ENCODE measurements at places on chromosomes 7 and 10.

- DNase-seq, result peak; percentile 49
Observed at GRCh38 chr7:130758429-130759056, 24.5 kb upstream of the KLF14 start.

GRCh38 chr10:5570007-5570655, 45.4 kb downstream of the CALML3 start:
- no peak for DNase-seq

DNA sequence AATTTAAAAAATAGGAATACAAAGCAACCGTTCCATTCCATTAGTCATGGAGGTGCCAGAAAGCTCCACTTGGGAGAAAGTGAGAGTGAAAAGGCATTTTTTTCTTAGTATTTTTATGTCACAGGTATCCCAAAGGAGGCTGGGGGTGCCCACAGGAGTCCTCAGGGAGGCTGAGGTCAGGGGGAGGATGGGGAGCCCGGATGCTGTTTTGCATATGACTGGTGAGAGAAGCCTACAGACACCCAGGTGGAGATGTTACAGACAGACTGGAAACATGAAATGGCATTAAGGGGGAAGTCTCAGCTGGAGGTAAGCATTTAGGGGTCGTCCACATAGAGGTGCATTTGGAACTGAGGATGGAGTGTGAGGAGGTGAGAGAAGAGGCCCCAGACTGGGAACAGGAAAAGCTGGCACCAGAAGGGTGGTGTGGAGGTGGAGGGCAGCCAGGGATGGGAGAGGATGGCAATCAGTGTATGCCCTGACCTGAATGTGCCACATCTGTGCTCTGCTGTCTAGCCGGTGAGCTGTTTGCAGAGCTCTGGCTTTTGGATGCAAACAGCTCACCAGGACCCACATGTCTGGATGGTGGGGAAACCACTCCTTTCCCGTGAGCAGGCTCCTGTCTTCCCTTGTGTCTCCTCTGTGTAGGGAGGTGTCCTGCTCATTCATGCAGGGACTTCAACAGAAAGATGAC, 101.1 kb downstream of the RAMP3 start:
- no peak for DNase-seq

DNA sequence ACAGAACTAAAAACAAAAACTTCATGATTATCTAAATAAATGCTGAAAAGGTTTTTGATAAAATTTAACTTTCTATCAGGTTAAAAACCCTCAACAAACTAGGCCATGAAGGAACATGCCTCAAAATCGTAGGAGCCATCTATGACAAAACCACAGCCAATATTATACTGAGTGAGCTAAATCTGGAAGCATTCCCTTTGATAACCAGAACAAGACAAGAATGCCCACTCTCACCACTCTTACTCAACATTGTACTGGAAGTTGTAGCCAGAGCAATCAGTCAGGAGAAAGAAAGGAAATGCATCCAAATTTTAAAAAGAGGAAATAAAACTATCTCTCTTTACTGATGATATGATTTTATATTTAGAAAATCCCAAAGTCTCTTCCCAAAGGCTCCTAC, 228.7 kb downstream of the CHRM2 start:
- no peak for DNase-seq

- DNase-seq, result peak; percentile 6
Observed at GRCh38 chr10:64733980-64734379, 1212.8 kb downstream of the REEP3 start.

- no peak for DNase-seq
Observed at GRCh38 chr7:156224833-156225225, 412.6 kb upstream of the SHH start.

DNA sequence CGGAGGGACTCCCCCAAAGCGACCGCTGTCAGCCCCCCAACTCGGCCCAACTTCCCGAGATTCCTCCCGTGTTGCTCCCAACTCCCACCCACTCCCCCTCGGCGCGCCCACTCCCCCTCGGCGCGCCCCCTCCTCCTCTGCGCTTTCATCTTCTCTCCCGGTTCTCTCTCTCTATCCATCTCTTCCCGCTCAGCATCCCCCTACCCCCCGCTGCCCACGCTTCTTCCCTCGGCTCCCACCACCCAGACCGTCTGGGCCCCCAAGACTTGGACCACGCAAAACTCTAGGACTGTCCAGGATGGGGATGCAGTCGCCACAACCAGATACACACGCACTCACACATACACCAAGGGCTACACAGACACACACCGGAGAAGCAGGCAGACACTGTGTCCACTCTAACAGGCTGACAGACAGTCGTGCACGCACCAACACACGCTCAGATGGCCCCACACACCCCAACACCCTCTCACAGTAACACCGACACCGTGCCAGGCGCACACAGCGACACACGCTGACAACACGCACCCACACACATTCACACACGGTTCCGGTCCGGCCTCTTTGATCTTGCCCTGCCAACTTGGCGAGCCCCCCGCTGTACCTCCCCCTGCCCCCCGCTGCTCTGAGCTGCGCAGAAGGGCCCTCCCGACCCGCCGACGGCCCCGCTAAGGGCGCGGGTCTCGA, 1.1 kb downstream of the GRID1 start:
- DNase-seq, result peak; percentile 57

DNA sequence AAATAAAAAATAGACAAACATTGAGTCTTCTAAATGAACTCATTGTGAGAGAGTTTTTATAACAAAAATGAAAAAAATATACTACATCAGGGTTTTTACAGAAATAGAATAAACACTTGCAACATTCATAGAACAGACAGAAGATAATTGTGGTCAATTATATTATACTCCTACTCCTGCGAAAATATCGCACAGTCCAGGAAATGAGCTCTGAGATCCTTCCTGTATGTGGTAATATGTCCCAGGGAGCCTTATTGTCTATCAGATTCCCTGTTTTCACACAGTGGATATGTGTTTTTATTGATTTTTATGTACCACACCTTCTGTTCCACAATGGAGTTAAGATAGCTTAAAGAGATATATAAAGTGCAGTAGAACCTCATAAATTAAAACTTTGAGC, 27.5 kb upstream of the RELN start:
- DNase-seq, result no peak

DNA sequence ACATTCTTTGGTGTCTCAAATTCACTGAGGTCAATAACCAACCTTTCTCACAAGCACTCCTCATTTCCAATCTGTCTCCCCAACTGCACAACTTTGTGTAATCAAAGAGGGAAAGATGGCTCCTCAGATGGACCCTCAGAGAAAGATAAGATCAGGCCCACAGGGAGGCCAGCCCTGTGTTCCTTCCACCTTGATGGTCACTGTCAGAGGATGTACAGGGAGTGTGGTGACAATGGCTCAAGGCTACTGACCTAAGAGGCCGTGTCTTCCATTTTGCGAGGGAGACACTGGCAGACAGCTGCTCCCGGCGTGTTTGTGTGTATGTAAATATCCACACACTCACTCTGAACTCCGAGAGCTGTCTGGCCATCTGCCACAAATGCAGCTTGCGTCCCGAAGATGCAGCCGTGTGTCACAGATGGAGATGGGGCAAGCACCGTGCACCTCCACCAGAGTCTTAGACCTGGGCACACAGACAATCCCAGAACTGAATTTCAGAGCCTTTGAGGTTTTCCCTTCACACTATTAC, 712.1 kb upstream of the NRP1 start:
- DNase-seq, result no peak

GRCh38 chr7:138407792-138408191, 52.3 kb upstream of the TRIM24 start:
- DNase-seq, result no peak

GRCh38 chr7:12975412-12975811, 288.0 kb downstream of the ARL4A start:
- DNase-seq, result no peak

DNA sequence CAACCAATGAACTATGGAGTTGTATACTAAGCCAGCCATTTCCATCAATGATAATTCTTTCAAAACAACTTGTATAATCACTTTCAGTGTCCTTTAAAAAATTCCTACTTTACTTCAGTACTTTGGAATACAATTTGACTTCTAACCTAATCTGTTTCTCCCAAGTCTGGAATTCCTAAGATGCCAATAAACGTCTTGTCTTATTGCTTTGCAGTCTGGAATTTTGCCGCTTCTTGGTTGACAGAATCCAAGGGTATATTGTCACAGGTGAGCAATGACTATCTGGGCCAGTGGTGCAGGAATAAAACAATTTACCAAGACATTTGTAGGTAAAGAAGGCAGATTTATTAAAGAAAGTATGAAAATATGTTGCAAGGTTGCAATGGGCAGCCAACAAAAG, 21.8 kb downstream of the RP9 start:
- DNase-seq, result no peak

DNA sequence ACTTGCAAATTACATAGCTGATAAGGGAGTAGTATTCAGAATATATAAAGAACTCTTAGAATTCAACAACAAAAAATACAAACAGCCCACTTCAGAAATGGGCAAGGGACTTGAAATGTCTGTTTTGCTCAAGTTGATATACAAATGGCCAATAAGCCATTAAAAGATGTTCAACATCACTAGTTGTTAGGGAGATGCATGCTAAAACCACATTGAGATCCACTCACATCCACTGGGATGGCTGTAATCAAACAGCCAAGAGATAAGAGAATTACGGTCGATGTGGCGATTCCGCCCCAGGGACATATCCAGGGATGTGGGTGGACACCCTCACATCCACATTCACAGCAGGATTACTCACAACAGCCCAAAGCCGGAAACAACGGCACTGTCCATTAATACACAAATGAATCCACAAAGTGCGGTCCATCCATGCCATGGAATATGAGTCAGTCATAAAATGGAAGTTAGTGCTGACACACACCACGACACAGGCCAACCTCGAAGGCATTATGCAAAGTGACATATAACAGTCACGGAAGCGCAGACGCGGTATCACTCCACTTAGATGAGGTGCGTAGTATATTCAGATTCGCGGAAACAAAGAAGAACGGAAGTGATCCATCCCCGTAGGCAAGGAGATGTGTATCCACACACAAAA, 227.8 kb downstream of the DNAJB6 start:
- no peak for DNase-seq

DNA sequence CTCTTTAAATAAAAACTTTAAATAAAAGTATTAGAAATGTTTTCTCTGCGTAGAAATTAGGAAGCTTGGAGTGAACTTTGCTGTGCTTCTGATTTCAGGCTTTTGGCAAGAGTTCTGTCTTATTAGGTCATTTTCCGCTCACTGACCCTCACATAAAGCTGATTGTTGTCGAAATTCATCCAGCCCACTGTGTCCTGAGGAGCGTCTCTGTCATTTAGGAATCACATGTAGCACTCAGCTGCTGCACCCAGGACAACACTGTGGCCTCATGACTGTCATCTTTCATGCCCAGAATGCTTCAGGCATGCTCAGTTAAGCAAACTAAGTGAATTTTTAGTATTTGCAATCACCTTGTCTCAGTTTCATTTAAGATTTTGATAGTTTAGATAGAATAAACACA, 57.8 kb upstream of the MSRB2 start:
- no peak for DNase-seq

- no peak for DNase-seq
Observed at GRCh38 chr10:34049469-34049868, 715.0 kb upstream of the NRP1 start.

DNA sequence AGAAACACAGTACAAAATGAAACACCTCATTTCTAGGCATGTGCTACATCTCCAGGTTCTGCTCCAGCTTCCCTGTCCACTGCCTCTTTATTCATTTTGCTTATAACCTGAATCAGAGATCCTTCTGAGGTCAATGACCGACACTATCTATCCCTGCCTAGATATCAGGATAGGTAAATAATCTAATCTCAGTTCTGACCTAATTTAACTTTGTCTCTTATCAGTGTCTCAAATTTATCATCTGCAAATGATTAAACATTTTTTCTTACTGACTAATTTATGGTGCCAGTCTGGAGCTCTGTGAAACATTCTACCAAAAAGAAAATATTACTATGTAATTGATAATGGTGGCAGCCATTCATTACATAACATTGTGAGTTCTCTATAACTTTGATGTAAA, 61.1 kb downstream of the SGCE start:
- DNase-seq, result no peak

- DNase-seq, result no peak
Observed at GRCh38 chr7:158072991-158073730, 514.5 kb downstream of the PTPRN2 start.

DNA sequence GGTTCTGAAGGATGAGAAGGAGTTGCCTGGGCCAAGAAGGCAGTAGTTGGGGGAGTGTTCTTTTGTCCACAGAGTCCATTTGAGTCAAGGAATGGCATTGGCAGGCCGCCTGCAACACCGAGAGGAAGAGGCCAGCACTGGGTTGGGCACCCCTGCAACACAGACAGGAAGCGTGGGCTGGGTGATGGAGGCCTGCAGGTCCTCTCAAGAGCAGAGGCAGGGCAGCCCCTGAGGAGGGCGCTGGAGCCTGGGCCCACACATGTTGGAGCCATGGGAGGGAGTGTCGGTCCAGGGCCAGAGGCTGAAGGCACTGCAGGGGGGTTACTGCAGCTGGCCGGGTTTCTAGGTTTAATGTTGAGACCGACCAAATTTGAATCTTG, 137.3 kb downstream of the PTPN20 start:
- no peak for DNase-seq

DNA sequence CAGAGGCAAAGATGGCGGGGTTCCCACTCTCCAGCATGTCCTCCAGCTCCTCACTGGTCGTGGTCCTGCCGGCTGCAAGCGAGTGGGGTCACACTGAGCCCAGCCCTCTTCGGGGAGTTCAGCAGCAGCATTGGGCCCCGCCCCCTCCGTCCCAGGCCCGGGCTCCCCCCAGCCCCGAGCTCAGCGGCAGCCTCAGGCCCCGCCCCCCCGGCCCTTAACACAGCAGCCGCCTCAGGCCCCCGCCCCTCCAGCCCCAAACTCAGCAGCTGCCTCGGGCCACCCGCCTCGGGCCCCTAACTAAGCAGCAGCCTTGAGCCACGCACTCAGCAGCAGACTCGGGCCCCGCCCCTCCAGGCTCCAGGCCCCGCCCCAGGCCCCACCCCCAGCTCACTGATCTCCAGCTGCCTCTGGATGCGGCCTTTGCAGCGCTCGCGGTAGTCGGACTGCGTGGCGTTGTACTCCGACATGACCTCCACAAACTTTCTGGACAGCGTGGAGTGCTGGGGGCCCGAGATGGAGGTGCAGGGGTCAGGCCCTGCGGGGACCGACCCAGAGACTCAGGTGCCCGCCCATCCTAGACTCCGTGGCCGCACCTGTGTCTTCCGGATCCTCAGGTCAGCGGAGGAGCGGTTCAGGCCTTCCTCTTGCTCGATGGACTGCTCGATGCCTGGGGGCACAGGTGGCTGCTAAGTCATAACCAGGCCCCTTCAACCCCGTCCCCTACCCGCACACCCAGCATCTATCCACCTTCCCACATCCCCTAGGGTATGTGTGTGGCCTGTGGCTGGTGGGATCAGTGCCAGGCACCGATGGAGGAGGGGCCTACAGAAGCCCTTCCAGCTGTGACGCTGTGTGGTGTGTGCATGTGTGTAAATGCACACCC, 15.5 kb downstream of the STX1A start:
- DNase-seq, result peak; percentile 75

DNA sequence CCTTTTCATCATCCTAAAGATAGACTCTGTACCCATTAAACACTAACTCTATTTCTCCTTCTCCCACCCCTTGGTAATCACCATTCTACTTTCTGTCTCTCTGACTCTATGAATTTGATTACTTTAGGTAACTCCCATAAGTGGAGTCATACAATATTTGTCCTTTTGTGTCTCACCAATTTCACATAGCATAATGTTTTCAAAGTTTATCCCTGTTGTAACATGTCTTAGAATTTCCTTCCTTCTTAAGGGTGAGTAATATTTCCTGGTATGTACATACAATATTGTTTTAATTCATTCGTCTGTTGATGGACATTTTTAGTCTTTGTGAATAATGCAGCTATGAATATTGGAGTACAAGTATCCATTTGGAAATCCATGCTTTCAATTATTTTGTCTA, 50.9 kb upstream of the CDCA7L start:
- no peak for DNase-seq

Data from GM20000 (cell line).